RKO (cell line): ENCODE measurements at places on chromosomes 1 and 21.

GRCh38 chr1:87074001-87074795 lies 159.8 kb downstream of the HS2ST1 start:
- no peak for DNase-seq

- no peak for DNase-seq
Observed at GRCh38 chr1:96815914-96816313, 94.3 kb downstream of the PTBP2 start.

DNA sequence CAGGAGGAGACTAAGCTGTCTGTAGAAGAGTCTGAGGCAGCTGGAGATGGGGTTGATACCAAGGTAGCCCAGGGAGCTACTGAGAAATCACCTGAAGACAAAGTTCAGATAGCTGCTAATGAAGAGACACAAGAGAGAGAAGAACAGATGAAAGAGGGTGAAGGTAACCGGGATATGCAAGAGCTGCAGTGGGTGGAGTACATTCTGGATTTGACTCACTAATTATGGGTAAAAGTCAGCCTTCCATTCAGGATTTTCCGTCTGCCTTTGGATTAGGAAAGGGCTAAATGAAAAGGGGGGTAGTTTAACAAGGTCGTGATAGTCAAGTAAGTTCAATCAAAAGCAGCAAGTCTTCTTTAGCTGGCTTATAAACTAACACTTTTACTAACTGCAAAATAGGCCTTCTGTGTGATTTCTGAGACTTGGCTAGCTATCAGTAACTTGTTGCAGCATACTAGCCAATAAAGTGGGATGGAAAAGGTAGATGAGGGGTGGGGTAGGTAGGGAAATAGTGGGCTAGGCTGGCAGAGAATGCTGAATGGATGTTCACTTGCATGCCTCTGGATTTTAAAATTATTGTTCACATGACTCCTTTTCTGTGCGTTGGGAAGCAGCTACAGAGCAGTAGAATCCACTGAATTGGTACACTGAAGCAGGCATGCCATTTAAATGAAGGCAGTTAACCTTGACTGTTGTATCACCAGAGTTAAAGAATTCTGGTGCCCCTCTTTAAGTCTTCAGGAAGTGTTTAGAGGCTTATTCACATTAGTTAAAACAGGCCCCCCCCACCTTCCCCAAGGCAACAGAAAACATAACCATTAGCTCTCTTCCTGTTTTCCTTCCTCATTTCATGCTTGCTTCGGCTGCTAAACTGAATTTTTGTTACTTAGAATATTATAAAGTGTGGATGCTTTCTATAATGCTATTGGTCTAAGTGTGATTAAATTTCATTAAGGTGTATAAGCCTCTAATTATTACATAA lies 15.4 kb downstream of the CCDC17 start:
- no peak for DNase-seq

DNA sequence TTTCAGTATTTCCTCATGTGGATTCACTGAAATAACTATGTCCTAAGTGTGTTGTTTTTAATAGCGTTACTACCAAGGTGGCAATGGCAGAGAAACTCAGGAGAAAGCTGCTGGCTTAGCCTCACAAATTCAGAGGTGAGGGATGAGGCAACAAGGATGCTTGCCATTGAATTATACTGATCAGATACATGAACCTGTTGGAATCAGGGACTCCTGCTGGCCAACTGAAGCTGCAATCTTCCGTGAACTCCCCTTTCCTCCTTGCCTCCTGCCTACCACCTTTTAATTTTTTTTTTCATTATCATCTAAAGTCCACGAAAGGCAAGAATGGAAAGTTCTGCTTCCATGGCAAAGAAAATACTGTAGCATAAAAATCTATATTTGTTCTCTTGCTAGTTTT lies 254.7 kb downstream of the NFIA start:
- no peak for DNase-seq

GRCh38 chr1:108643492-108644335 lies 17.2 kb downstream of the HENMT1 start:
- DNase-seq: peak; percentile 77

DNA sequence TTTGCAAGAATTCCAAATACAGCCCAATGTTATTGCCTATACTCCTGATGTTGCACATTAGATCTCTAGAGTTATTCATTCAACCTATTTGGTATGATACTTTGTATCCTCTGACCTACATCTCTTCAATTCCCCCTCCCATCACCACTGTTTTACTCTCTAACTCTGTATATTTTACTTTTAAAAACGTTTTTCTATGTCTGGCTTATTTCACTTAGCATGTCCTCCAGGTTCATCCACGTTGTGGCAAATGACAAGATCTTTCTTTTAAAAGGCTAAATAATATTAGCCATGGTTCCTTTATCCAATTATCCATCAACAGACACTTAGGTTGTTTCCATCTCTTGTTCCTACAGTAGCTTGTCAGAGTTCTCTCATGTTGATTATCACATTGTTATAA lies 207.1 kb upstream of the PTGFR start:
- no peak for DNase-seq

- no peak for DNase-seq
Observed at GRCh38 chr1:86154571-86155050, 2.0 kb downstream of the COL24A1 start.

DNA sequence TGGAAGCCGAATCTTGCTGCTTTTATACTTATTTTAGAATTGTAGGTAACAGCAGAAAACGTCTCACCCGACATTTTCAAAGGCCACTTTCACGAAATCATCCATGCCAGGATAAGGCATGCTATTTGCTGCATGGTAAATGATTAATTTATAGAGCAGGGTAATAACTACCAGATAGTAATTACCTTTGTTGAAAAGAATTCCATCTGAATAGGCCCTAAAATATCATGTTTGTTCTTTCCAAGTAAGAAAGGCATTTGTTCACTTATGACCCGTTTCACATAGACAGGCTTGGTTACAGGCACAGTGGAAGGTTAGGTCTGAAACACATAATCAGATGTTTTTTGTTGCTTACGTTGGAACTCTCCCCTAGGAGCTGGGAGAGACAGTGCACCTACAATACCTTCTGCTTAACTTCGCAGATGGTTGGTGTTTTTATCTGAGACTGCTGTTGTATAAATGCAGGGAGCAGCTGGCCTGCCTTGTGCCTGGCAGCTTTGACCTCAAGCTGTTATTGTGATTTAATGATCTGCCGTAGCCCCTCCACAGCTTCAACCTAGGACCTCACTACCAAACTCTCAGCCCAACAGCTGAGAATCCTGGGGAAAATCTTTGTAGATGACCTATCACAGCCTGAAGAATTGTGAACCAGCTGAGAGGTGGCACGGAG lies 1.6 kb downstream of the SLC44A3 start:
- no peak for DNase-seq

- peak; percentile 23 for DNase-seq
Observed at GRCh38 chr1:198175423-198176170, 18.8 kb downstream of the NEK7 start.

- DNase-seq: no peak
Observed at GRCh38 chr1:205350691-205351141, 6.0 kb downstream of the KLHDC8A start.

DNA sequence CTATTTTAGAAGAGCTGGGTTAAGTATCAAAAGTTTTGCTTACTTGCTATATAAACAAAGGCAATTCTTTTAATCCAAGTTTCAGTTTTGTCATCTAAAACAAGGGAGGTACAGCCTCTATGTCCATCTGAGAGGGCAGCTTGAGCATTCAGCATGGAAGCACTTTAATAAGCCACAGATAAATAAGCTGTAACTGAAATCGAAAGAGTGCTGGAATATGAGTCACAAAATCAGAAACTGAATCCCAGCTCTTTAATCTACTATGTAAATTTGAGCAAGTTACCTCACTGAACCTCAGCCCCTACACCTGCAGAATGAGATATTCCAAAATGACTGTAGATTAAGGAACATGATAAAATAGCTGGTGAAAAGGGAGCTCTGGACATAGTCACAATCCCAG lies 80.0 kb upstream of the HP1BP3 start:
- DNase-seq: no peak

DNA sequence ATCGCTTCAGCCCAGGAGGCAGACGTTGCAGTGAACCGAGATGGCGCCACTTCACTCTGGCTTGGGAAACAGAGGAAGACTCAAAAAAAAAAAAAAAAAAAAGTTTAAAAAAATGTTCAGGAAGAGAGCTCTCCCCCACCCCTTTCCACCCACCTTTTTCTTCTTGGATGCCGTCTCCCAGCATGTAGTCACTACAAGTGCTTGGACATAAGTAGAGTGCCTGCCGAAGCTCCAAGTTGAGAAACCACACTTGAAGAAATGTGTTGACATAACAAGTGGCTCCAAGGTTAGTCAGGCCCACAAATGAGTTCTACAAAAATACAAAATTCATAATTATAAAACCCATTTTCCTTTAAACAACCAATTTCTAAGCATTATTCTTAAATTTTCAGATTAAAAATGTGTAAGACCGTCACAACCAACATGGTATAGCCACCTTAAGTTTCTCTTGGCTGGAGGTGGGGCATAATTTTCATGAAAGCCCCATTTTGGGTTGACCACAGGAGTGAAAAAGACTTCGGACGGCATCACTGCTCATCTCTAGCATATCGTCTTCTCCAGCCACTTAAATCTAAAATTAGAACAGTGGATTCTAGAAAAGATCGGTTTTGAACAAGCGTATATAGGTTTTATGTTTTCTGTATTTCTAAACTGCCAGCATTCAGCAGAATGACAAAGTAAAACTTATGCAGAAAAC lies 26.4 kb downstream of the USP48 start:
- DNase-seq: no peak

- DNase-seq: no peak
Observed at GRCh38 chr1:226686440-226687425, 52.3 kb downstream of the ITPKB start.

DNA sequence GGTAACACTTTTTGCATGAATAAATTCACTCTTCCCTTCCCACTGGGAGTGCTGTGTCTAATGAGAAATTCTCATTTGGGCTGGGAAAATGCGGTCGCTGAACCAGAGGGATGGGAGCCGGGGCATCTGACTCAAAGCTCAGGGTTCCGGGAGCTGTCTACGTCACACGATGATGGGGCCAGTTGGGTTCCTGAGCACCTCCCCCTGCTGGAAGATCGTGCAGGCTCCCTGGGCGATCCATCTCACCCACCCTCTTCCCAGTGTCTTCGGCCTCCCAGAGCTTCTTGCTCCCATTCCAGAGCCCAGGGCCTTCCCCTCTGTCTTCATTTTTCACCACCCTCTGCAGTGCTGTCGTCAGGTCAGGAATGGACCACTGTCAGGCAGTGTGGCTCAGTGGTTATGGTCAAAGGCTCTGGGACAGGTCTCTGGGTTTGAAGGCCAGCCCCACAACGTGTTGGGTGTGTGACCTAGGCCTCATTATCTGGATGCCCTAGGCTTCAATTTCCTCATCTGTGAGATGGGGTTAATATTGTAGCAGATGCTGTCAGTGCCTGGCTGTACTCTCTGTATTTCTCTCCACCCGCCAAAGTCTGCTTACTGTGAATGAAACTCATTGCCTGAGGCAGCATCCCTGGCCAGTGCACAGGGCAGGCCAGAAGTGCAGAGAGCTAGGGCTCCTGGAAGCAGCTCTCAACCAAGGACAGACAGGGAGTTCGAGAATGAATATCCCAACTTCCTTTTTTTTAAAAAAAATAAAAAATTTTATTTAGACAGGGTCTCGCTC lies 31.8 kb downstream of the IGSF21 start:
- no peak for DNase-seq

DNA sequence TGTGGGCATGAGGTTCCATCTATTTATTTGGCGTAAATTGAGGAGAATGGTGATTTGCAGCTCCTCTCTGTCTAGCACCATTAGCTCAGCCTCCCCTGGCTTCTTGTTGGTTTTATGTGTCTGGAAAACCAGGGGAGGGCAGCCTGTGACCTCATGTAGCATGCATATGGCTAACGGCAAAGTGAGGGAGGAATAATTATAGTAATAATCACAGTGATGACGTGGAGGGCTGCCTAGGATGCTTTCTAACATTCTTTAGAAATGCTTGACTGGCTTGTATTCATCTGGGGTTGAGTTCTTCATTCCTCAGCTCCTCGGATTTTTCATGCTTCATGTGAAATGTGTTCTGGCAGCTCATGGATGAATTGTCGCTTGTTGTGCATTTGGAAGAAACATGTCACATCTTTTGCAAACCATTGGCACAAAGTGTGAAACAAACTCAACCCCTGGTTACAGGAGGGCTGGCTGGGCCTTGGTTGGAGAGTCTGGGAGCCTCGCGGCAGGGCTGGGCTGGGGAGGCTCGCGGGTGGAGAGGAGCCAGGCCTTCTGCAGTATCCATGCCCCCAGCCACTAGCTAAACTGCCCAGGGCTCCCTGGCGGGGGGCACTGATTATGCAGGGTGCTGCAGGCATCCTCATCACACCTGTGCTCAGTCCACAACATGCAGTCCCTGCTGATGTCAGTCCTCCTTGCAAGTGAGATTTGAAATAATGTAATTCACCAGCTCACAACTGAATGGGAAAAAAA lies 149.6 kb downstream of the DISC1 start:
- no peak for DNase-seq

DNA sequence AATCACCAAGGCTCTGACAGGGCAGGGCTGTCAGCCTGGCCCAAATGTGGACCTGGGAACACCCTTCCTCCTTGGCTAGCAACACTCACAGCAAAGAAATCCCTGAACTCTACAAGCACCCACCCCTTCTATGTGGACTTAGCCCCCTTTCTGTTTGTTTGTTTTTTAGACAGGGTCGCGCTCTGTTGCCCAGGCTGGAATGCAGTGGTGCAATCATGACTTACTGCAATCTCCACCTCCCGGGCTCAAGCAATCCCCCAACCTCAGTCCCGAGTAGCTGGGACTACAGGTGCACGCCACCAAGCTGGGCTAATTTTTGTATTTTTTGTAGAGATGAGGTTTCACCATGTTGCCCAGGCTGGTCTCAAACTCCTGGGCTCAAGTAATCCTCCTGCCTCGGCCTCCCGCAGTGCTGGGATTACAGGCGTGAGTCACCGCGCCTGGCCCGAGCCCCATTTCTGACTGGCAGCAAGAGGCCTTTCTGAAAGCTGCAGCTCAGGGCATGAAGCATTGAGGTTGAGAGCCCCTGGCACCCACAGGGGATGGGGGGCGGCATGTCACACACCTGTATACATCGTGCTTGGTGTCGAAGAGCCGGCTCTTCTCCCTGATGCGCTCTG lies 16.2 kb downstream of the RIPK4 start:
- peak; percentile 8 for DNase-seq

GRCh38 chr21:16834791-16835190 lies 678.1 kb upstream of the CXADR start:
- no peak for DNase-seq

GRCh38 chr1:86169625-86170024 lies 13.1 kb upstream of the COL24A1 start:
- peak; percentile 5 for DNase-seq

- no peak for DNase-seq
Observed at GRCh38 chr21:36547464-36547863, 67.5 kb upstream of the CLDN14 start.

DNA sequence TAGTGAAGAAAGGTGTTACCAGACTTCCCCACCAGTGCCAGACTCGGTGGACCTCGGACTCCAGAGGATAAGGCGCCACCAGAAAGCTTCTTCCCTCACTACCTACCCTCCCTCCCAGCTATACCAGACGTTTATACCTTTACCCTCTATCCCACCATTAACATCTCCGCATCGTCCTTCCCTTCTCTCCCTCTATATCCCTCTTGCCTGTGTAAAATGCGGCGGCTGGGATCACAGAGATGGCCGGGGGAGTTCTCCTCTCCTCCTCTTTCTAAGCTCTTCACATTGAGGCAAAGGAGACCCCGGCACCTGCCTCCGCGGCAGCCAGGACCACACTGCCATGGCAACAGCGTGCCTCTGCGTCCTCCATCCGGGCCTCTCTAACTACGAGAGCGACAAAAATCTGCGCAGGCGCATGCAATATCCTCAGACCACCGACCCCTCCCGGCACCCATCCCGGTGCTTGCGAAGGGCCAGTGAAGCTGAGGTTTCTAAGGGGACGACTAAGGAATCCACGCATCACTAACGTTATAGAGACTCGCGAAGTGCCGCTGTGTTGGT lies at the start of gene CCDC181:
TSS of gene CCDC181 (minus strand) at position 394 of the 561 bp plus-strand sequence. CDS start 2,547 bp downstream, outside the sequence.
- no peak for DNase-seq

- DNase-seq: peak; percentile 92
Observed at GRCh38 chr1:43522776-43523480, 7.8 kb upstream of the PTPRF start.
